ENCODE measurements at places on chromosomes 11 and 22. TPM values are rescaled to one million over a fixed set of nuclear protein-coding genes. Genes with fewer than 3 reads are reported as not detected.

TPBGL gene
- 2.3 TPM for total RNA-seq

WNT11 gene
- total RNA-seq = 0.37 TPM

NLRP14 gene
- total RNA-seq = not detected

RAG1 gene
- total RNA-seq = 0.39 TPM

PATE2 gene
- not detected for total RNA-seq

SYCE3 gene
- not detected for total RNA-seq

CCDC15 gene
- 2.8 TPM for total RNA-seq

GNB1L gene
- total RNA-seq = 5.0 TPM

MMP3 gene
- total RNA-seq = not detected

C2CD2L gene
- total RNA-seq = 32.8 TPM

GPHA2 gene
- total RNA-seq = not detected

PRG3 gene
- total RNA-seq = not detected

Data from glutamatergic neuron (in vitro differentiated cells).